ENCODE measurements at places on chromosomes 4 and X.

DNA sequence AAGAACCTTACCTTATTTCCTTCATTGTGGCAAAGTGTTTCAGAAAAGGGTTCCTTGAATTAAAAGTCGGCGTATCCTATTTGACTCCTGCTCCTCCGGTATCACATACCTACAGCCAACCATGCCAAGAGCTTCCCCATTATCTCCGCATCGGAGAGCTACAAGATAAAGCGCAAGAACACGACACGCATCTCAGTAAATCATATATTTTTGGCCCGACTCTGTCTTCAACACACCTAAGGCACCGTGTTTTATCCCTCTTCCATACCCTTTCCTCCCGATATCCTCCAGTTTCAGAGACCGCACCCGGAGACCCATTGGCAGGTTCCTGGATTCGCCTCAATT is 497 bp upstream of the THAP9 start:
- DNase-seq: no peak

- DNase-seq: no peak
Observed at GRCh38 chr4:23734000-23734399, 155.8 kb downstream of the PPARGC1A start.

- no peak for DNase-seq
Observed at GRCh38 chrX:114015966-114016365, 567.9 kb upstream of the HTR2C start.

- DNase-seq: no peak
Observed at GRCh38 chr4:83282049-83282535, 2.5 kb downstream of the COQ2 start.

- no peak for DNase-seq
Observed at GRCh38 chr4:46081248-46081647, 42.6 kb downstream of the GABRG1 start.

DNA sequence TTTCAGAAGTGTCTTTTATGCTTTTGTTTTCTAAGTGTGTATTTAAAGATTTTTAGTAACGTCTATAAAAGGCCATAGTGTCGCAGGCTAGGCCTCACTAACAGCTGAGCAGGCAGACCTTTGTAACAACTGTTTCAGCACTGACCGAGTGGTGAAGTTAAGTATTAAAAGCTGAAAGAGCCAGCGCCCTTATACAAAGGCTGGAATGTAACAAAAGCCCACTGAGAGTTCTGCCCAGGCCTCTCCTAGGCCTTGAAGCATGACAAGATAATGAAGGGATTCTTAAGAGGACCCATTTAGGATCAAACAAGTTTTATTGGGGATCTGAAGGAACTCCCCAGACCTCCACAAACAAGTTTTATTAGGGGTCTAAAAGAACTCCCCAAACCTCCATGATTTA is 722.5 kb upstream of the PRKX start:
- DNase-seq: no peak

GRCh38 chr4:159242427-159242826 is 139.5 kb downstream of the RAPGEF2 start:
- no peak for DNase-seq

- no peak for DNase-seq
Observed at GRCh38 chrX:133384454-133384853, 30.8 kb downstream of the GPC4 start.

- no peak for DNase-seq
Observed at GRCh38 chrX:95291561-95291960, 1393.1 kb upstream of the DIAPH2 start.

DNA sequence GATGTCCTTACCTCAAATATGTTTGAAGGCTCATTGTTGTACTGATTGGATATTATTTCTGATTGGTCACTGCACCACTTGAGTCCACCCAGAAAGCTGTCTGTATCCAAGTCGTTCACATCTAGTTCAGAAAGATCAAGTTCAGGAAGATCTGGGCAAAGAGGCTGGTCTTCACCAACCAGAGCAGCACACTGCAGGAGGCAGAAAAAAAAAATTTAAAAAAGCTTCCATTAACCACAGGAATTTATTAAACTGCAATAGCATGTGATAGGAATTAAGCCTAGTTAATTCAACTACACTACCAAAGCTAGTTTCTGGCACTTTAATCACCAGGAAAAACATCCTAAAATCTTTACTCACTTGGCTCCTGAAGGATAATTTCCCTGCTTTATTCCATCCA is 5.1 kb downstream of the PPARGC1A start:
- DNase-seq: no peak

DNA sequence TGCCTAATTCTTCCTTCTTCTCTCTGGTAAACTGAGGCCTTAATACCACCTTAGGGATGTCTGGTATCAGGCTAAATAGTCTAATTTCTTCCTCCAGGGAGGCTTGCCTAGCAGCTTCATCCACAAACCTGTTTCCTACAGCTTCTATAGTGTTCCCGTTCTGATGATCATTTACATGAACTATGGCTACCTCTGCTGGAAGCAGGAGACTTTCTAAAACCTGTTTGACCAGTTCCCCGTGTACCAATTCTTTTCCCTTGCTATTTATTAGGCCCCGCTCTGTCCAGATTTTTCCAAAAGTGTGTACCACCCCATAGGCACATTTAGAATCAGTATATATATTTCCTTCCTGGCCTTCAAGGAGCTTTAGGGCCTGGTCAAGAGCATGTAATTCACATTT is 5.8 kb upstream of the USP38 start:
- no peak for DNase-seq

DNA sequence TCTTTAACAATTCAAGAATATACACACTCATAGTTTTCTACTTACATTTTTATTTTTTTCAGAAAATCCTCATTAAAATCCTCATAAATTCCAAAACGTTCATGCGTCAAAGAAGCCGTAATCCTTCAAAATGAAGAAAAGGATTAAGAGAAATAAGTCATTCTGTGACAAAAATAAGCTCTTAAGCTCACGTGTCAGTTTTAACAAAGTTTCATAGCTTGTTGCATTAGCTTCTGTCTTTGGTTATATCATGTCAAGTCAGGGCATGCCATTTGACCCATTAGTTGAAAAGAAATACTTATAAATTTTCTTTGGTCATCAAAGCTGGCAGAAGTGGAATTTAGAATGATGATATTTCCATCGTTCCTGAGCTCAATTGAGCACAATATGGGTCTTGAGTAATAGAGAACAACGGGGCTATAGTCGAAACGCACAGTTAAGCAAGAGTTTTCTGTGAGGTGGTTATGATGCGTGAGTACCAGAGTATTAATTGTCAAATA is 185.2 kb upstream of the CTSO start:
- no peak for DNase-seq

- no peak for DNase-seq
Observed at GRCh38 chr4:154421618-154422017, 70.0 kb downstream of the DCHS2 start.
